ENCODE measurements at places on chromosomes 3 and 15.

GRCh38 chr3:18390024-18390660, 35.0 kb downstream of the SATB1 start:
- DNase-seq, result no peak

- DNase-seq, result no peak
These were observed 247.8 kb downstream of the GABRB3 start for GRCh38 chr15:26525096-26525495.

DNA sequence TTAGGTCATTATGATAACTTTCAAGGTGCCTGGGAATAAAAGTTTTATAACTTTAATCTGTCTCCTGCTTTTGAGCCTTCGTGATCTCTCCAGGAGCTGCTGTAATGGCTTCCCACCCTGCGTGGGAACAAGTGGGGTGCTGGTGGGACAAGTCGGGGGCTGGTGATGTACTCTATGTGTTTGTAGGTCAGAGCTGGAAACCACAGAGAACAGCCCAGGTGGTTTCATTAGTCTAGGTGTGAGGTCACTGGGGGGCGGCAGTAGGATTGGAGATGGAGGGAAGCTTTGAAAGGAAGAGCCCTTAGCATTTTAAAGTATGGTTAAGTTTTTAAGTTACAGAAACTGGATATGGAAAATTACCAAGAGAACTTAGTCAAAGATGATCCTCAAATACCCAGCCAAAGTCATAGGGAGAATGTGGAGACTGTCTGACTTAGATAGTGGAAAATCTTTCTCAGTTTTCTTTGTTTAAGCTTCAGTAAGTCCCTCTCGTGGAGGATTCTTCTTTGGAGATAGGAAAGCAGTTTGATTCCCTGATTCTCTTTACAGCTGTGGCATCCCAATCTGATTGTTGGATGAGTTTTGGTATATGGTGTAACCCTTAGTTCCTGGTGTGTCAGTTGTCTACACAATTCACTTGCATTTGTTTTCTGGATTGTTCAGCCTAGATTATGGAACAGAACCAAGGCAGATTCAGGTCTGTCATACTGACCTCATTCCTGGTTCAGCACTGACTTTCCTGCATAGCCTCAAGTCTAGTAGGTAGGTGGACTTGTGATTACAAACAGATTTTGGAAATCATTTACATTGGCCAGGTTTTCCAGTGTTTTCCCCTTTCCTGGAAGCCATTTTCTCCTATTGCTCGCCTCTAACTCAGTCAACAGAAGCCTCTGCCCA, 115.6 kb downstream of the FNDC3B start:
- DNase-seq, result no peak

DNA sequence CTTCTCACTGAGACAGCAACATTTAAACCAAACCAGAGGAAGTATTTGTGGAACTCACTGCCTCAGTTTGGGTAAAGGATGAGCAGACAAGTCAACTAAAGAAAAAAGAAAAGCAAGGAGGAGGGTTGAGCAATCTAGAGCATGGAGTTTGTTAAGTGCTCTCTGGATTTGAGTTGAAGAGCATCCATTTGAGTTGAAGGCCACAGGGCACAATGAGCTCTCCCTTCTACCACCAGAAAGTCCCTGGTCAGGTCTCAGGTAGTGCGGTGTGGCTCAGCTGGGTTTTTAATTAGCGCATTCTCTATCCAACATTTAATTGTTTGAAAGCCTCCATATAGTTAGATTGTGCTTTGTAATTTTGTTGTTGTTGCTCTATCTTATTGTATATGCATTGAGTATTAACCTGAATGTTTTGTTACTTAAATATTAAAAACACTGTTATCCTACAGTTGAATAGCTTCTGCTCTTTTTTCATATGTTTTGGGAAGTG, 23.3 kb downstream of the CLDN18 start:
- DNase-seq, result no peak

DNA sequence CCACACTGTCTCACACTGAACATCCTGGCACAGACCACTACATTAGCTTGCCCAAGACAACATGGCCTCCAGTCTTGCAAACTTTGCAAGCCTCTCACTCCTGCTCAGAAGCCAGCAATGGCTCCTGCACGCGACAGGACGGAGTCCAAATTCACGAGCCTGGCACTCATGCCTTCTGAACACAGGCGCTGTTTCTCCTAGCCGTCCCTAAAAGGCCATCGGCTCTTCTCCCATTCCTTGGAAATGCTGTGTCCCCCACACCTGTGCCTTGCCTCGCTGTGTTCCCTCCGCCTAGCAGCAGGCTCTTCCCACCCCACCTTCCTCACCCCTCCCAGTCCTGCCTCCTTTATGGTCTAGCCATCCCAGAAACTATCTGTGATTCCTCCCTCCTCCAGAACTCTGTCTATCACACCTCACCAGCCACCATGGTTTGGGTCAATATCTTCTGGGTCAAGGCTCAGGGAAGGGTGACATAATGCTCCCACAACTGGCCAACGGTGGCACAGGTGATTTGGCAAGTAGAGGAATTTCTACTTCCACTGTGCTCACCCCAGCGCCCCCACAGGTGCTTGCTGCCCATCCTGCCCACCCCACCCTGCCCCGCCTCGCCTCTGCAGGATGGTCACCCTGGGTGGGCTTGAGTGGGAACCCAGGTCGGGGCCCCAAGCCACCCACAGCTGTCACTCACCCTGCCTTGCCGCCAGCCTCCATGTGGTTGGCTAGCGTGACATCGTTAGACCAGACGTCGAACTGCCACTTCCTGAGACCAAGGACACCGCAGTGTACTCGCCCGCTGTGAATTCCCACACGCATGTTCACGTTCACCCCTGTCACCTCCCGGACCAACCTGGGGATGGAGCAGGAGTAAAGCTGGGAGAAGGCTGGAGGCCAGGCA, 120.7 kb downstream of the ADCY5 start:
- DNase-seq, result no peak

GRCh38 chr3:158700559-158700958, 28.1 kb upstream of the LXN start:
- DNase-seq, result no peak

DNA sequence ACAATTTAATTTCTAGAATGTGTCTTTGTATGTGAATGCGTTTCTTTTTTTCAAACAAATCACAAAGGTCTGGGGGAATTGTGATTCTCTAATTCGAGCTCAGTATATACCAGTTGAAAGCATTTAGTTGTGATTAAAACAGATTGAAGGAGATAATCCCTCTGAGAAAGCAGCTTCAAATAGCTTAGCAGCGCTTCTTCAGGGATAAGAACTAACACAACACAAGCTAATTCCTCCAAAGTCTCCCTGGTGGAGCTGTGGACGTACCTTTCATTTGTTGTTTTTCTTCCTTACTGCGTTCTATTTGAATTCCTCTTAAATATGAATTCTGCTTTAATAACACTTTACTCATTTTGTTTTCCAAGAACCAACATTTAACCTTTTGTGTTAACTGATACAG, 286.7 kb downstream of the ROBO2 start:
- DNase-seq, result no peak

GRCh38 chr3:184554461-184554860, 7.1 kb upstream of the EPHB3 start:
- DNase-seq, result no peak

GRCh38 chr3:84959470-84960271, 882 bp downstream of the CADM2 start:
- DNase-seq, result no peak

DNA sequence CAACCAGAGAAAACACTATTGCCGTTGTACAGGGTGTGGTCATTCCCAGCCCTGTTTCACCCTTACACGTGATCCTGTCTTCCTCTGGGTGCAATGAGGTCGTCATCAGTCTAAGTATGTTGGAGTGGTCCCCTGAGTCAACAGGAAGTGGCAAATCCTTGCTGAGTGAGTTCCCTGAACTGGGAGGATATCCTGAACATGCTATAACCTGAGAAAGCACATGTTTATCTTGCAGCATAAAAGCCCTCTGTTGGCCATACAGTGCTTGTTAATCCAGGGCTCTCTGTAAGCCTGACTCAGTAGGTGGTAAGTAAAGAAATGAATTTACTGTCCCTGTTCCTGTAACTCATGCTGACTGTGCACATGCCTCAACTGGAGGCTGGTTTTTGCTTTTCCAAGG, 477.8 kb upstream of the RGMA start:
- DNase-seq, result no peak

DNA sequence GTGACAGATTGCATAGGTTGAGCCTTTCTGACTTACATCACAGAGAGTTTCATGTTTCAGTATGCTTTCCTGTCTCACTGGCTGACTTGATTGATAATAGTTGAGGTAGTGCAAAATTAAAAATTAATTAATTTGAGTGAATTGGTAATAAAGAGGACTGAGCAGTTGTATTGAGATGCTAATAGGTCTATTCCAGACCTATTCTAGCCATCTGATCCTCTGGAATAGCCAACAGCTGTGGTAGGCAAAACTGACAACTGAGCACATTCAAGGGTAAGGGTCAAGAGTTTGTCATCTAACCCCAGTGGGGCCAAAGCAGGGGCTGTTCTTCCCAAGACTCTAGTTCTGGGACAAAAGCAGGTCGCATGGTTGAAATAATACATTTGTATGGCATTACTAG, 132.4 kb downstream of the EPHA3 start:
- no peak for DNase-seq

DNA sequence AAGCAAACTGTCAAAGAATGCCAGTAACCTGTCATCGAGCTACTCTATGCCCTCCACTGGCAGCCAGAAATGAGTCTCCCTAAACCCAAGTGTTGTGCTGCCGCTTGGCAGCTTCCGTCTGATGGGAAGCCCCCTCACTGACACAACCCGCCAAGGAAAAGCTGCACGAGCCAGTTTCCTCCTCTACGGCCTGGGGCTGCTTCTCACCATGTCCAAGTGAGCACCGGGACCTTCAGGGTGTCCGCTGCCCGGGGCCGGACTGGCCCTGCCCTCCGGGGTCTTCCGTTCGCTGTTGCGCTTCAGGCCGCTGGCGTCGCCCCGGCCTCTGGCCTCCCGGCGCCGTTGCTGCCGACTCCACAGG, 490 bp downstream of the TOMM70 start:
- DNase-seq, result peak; percentile 31

DNA sequence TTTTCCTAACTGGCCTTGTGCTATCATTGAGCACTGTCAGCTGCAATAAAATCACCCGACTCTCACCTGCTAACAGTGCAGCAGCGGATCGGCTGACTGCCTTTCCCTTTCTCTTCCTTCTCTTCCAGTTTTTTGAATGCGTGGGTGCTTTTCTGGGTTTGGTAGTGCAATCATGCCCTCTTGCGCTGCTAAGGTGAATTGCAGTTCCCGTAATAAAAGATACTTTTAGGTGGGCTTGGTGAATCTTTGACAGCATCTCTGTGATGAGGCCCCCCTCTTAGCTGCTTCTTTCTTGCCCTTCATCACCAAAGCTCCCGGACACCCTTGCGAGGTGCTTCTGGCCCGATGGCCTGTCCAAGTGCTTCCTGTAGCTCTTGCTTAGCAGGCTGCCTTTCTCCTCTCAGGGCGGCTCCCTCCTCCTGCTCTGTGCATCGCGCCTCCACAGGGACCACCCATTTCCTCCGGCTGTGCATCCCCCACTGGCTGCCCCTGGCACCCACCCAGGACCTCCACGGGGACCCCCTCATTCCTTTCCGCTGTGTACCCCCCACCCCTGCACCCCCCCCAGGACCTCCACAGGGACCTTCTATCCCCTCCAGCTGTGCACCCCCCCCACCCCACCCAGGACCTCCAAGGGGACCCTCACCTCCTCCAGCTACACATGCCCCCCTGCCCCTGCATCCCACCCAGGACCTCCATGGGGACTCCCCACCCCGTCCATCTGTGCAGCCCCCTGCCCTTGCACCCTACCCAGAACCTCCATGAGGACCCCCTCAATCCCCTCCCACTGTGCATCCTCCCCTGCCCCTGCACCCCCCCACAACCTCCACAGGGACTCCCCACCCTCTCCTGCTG, 50.8 kb upstream of the RPL32 start:
- no peak for DNase-seq

- no peak for DNase-seq
These were observed 408.7 kb downstream of the SHQ1 start for GRCh38 chr3:72439321-72440183.

- no peak for DNase-seq
These were observed 57.9 kb upstream of the SEC22A start for GRCh38 chr3:123143669-123144411.

- no peak for DNase-seq
These were observed 3.6 kb downstream of the ZBTB38 start for GRCh38 chr3:141371882-141372281.

DNA sequence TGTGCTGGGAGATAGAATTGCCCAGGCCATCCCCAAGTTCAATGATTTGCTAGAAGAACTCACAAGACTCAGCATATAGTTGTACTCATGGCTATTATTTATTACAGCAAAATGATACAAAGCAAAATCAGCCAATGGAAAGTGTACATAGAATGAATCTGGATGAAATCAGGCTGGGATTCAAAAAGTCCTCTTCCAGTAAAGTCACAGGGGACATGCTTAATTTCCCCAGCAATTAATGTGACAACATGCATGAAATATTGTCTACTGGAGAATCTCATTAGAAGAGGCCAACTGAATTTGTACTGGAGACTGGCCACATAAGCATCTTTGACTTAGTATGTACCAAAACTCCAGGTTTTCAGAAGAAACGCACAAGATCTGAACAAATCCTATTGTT, 1043.1 kb downstream of the NAALADL2 start:
- no peak for DNase-seq

GRCh38 chr15:97875513-97876280, 84.8 kb upstream of the ARRDC4 start:
- DNase-seq, result no peak

DNA sequence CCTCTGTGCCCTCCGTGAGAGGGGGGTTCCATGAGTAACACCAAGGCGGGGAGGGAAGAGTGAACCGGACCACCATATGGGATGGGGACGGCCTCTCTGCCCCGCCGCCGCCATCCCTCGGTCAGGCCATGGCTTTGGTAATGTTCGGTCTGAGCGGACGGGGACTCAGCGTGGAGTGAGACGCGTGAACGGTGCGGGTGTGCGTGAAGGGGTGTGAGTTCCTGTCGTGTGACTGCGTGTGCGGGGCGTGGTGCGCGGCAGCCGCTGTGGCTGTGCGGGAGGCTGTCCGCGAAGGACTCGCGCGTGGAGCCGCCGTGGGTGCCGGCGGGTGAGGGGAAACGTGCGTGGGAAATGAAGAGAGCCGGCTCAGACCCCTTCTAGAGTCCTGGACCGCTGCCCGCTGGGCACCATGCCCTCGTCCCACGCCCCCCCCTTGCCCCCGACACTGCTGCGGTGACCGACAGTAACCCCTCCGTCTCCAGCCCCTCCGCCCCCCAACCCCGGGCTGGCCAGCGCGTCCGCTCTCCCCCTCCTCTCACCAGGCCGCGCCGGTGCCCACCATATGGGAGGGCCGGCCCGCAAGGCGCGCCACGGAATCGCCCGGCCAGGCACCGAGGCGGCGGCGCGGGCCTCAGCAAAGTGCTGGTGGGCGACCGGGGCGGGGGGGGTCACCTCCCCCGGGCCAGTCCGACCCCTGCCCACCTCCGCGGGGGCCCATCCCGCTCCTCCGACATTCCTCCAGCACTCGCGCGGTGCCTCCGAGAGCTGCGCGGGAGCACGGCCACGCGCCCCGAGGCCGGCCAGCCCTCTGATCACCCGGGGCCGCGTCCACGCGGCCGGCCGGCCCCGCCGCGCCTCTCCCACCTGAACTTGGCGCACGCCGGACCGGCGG, 589 bp downstream of the KLF15 start:
- DNase-seq, result no peak
